Activated T-helper 17 cell treated with anti-CD3 and anti-CD28 coated beads, Interleukin-2, amount 50 U/mL, for 72 hours (primary cell): ENCODE measurements at places on chromosomes 1 and 21.

GRCh38 chr1:23867542-23867894 is 572 bp downstream of the FUCA1 start:
- no peak for ATAC-seq

- ATAC-seq = no peak
Observed at GRCh38 chr1:15160626-15161025, 7.1 kb downstream of the TMEM51 start.

- ATAC-seq = no peak
Observed at GRCh38 chr1:53350853-53351767, 23.2 kb upstream of the LRP8 start.

DNA sequence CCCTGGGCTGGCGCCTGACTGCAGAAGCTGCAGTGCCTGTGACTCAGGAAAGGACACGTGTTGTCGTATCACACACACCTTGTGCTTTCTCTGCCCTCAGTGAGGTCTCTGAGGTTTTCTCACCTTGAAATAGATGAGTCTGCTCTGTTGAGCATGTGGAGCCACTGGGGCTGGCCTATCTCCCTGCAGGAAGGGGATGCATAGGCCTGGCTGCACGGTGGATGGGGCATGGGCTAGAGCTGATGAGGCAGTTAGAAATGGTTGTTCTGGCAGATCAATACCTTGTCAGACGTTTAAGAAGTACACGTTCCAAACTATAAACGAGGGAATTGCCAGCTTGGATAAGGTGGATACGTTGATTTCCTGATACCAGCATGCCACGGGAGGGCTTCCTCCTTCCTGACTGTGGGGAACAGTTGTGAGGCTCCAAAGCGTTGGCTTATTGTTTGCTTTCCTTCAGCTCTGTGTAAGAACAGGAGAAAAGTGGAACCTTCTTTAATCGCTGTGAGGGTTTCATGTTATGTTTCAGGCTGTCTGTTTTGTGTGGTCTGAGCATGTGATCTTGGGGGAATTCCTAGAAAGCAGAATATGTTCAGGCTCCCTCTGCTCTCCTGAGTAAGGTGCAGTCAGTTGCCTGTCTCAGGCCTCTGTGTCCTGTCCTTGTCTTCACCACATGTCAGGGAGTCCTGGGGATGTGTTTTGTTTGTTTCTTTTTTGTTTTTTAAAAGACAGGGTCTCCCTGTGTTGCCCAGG is 44.8 kb downstream of the PCNT start:
- peak; percentile 94 for ATAC-seq

GRCh38 chr1:183957216-183957830 is 80.2 kb downstream of the COLGALT2 start:
- no peak for ATAC-seq

DNA sequence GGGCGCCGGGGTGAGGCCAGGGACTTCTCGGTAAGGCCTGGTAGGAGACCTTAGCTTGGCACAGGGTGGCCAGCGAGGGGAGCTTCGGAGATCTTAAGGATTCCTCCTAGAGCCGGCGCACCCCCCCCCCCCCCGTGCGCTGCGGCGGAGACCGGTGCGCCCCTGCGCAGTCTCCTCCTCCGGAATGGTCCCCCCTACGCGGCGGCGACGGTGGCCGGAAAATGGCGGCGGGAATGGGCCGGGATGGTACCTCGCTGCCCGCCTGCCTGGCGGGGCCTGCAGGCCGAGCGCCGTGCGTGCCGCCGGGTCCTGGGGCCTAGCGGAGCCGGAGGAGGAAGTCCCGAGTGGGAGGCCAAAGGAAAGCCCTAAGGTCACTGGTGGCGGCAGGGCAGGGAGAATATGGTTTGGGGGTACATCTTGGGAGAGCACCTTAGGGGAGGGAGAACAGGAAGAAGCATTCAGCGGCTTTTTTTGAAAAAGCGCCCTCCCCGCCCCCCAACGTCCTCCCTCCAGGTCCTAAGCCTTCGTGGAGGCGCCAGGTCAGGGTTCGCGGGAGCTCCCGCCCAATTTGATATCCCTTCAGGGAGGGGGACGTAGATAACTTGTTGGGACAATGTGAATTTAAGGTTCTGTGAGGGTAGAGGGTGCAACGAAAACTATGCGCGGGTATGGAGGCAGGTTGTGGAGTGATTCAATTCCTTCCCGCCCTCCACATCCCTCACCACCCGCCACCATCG is 429 bp downstream of the SRRM1 start:
- ATAC-seq = peak; percentile 20

DNA sequence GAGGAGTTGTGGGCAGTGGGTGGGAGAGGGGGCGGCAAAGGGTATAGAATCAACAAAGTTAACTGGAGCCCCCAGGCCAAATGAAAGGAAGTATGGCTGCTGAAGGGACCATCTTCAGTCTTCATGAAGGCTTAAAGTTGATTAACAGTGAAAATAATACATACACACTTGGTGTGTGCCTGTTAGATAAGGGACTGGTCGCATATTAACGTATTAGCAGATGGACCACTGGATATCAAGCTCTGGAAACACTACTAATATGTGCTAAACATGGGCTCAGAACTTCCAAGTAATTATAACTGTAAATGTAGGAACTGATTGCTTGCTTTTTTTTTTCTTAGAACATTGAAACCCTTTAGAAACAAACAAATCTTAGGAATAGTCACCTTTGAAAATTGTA is 224.7 kb upstream of the KIAA0040 start:
- ATAC-seq = no peak

- ATAC-seq = peak; percentile 83
Observed at GRCh38 chr1:201982623-201983379, at the start of gene RNPEP. Gene RNPEP, plus strand, starts transcription at chr1:201982648. Its CDS starts 19 bp downstream, at chr1:201982667.

DNA sequence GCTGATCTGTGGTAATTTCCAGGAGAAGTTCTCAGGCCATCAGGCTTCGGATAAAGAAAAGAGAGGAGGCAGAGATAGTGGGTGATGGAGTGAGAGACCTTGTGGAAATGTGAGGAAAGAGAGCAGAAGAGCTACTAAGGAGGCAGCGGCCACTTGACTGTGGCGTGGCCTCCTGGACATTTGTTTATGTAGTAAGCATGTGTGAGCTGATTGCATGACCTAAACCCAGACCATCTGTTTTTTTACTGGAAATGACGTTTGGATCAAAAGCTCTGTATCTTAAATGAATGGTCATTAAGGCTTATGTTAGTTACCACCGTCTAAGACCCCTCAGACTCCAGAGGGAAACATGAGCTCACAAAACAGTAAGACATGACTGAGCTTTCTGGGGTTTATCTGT is 13.6 kb downstream of the ATP1B1 start:
- no peak for ATAC-seq

DNA sequence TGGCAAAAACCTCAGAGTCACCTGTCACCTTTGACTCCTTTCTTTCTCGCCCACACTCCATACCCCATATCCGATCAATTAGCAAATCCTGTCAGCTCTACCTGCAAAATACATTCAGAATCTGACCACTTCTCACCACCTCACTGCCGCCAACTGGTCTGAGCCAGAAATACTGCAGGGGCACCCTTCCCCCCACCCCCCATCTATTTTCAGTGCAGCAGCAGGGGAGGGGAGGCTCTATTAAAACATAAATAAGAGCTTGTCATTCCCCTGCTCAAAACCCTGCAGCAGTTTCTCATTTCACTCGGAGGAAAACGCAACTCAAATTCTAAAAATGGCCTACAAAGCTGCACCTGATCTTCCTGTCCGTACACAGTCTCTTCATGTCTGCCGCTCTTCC is 3.9 kb downstream of the PKLR start:
- no peak for ATAC-seq

DNA sequence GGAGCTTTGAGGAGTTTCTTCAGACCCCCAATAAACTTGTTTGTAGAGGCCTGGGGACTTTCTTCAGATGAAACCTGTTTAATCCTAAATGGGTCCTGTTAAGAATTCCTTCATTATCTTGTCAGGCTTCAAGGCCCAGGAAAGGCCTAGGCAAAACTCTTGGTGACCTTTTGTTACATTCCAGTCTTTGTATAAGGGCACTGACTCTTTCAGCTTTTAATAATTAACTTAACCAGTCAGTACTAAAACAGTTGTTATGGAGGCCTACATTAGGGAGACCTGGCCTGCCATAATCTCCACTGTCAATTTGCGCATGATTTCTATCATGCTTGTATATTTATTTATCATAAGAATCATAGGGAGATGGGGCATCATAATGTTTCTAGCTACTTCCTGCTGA is 110.2 kb downstream of the FCRL5 start:
- ATAC-seq = no peak
